ENCODE measurements at places on chromosomes 7 and 10. TPM values are rescaled to one million over a fixed set of nuclear protein-coding genes. Genes with fewer than 3 reads are reported as not detected.

The PRPS1L1 gene
- not detected for total RNA-seq

The ACBD7 gene
- 1.6 TPM for total RNA-seq

The SFXN2 gene
- 6.6 TPM for total RNA-seq

The FOXI2 gene
- total RNA-seq = 0.09 TPM

The BLOC1S2 gene
- 26.0 TPM for total RNA-seq

The OPN1SW gene
- not detected for total RNA-seq

The DKK1 gene
- total RNA-seq = 0.84 TPM

The CPEB3 gene
- total RNA-seq = 2.0 TPM

The PODXL gene
- total RNA-seq = 35.5 TPM

The CALML5 gene
- not detected for total RNA-seq

The NAT16 gene
- not detected for total RNA-seq

The SLC13A1 gene
- total RNA-seq = not detected

The JCAD gene
- 33.4 TPM for total RNA-seq

The SIRT1 gene
- 14.0 TPM for total RNA-seq

The SPDYE8 gene
- 0.09 TPM for total RNA-seq

The ZNF425 gene
- total RNA-seq = 3.4 TPM

The KAZALD1 gene
- 60.2 TPM for total RNA-seq

The HOXA4 gene
- 3.2 TPM for total RNA-seq

The PCDH15 gene
- total RNA-seq = 0.27 TPM

The EPHA1 gene
- not detected for total RNA-seq

The FANK1 gene
- total RNA-seq = 0.80 TPM

The HIP1 gene
- total RNA-seq = 20.3 TPM

The MRPS17 gene
- total RNA-seq = 16.0 TPM

The SMARCD3 gene
- 106 TPM for total RNA-seq

All from muscle of leg (tissue), 16 donors.